Activated T-cell treated with anti-CD3 and anti-CD28 coated beads, Interleukin-2, amount 50 U/mL, for 48 hours (primary cell): ENCODE measurements at places on chromosomes 1 and 21.

- DNase-seq = no peak
Observed at GRCh38 chr1:242139986-242140385, 141.1 kb upstream of the MAP1LC3C start.

DNA sequence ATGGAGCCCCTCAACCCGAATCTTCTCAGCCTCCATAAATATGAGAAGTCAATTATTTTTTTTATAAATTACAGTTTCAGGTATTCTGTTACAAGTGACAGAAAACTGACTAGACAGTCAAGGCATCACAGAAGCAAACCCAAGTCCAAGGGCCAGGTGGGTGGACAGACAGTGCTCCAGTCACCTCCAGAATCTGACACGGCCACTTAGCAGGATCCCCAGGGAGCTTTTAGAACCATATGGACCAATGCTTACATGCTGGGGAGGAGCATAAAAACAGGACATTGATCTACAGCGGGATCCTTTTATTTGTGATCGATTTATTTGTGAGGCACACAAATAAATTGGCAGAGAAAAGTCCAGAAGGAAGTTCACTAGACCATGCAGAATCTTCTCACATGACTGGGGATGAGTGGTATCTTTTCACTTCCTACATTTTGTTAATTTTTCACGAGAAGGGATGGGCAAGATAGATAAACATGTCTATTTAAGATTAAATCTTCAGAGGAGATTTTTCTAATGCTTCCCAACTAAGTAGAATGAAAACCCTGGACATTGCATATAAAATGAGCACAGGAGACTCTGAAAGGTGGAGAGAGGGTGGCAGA is 15.0 kb downstream of the ZNF496 start:
- no peak for DNase-seq

GRCh38 chr1:17040135-17040534 is 13.7 kb downstream of the SDHB start:
- DNase-seq = no peak

- DNase-seq = no peak
Observed at GRCh38 chr1:179831225-179831624, 46.4 kb downstream of the TOR1AIP2 start.

GRCh38 chr1:40381268-40382107 is 8.0 kb downstream of the SMAP2 start:
- DNase-seq = no peak

DNA sequence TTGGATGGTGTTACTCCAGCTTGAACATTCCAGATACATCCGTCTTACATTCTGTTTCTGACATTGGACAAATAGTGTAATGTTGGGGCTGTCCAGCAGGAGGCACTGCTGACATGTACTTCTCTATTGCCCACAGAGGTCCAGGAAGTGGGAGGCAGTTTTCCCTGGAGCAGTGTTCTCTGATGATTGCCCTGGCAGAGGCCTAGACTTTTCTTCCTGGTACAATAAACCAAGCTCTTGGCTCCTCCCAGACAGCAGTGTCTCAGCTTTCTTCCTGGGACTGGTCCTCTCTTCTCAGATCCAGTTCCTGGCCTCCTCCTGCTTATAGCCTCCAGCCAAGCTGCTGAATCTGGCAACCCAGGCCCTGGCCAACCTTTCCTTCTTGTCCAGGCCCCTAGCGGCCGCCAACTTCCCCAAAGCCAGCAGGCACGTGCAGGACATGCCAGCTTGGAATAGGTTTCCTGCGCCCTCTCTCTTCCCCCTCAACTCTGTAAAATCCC is 14.9 kb upstream of the IFNLR1 start:
- peak; percentile 75 for DNase-seq

- no peak for DNase-seq
Observed at GRCh38 chr1:154460695-154461260, 41.2 kb upstream of the TDRD10 start.

- DNase-seq = no peak
Observed at GRCh38 chr1:155018617-155019348, 14.8 kb downstream of the DCST2 start.

GRCh38 chr1:46630719-46631118 is 14.1 kb upstream of the MOB3C start:
- DNase-seq = no peak

GRCh38 chr1:203754455-203754864 is 10.5 kb upstream of the LAX1 start:
- DNase-seq = peak; percentile 34

DNA sequence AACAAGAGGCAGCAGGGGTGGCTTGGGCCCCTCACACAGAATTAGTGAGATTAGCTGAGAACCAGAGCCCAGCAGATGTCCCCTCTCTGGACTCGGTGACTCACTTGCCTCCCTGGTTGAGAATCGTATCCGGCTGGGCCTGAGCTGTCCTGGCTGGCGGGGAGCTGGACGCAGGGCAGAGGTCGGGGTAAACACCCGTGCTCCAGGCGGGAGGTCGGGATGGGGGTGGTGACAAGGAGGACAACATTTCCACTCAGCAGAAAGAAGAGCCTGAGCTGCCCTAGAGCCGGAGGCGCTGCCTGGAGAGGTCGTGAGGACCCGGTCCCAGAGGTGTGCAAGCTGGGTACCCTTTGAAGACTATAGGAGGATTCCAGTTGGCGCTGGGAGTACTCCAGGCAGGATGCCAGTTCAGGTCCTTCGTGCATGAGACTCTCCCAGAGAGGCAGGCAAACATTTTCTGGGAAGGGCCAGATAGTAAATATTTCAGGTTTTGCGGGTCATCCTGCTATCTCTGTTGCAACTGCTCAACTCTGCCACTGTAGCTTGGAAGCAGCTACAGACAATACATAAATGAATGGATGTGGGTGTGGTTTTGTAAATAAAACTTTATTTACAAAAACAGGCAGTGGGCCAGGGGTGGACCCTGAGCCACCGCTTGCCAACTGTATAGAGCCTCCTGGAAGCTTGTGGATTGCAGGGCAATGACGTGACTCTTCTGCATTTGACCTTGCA is 116.8 kb upstream of the WNT4 start:
- no peak for DNase-seq

DNA sequence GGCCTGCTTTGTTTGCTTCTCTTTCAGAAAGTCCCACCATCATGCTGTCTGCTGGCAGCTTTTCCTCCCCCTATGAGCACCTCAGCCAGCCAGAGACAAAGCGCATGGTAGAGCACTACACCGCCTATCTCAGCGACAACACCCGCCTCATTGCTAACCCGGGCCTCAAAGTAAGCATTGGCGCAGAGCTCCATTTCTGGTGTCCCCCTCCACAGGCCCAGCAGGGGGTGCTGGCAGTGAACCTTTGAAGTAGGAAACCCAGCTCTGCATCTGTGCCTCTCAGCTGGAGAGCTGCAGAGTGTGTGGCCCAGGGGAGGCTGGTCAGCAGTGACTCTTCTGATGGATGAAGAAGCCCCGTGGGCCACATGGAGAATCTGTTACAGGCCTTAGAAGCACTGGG is 81.2 kb upstream of the RAVER2 start:
- peak; percentile 35 for DNase-seq

GRCh38 chr1:27011058-27011764 is 1.4 kb downstream of the TENT5B start:
- DNase-seq = no peak

DNA sequence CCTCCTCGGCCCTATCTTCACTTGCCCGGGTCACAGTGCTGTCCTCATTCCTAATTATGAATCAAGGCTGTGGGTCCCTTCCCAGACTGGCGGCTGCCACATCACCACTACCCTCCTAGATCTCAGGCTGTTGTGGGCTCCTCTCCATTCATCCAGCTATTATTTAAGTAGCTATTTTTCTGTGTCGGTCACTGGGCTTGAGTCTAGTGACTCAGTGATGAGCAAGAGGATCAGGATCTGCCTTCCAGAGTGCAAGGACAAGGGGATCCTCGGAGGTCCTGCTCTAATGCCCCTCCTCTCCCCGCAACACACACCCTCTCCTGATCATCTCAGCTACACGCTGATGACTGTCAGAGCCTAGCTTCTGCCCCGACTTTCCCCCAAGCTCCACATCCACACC is 34.1 kb downstream of the CDCP2 start:
- no peak for DNase-seq

DNA sequence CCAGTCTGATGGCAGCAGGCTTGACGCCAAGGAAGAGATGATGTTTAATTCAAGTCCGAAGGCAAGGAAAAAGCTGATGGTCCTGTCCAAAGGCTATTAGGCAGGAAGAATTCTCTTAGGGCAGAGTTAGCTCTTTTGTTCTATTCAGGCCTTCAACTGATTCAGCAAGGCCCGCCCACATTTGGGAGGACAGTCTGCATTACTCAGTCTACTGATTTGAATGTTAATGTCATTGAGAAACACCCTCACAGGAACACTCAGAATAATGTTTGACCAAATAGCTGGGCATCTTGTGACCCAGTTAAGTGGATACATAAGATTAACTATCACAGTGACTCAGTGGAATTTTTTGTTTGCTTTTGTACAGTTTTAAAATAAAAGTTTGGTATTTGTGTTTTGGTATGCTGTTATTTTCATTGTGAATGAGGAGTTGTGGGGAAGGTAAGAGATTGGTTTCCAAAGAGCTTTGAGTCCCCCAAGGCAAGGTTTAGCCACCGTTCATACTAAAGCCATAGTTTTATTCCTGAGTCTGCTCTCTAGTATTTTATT is 1.7 kb upstream of the ZNF691 start:
- no peak for DNase-seq

GRCh38 chr1:88063605-88064004 is 620.5 kb upstream of the PKN2 start:
- DNase-seq = no peak

DNA sequence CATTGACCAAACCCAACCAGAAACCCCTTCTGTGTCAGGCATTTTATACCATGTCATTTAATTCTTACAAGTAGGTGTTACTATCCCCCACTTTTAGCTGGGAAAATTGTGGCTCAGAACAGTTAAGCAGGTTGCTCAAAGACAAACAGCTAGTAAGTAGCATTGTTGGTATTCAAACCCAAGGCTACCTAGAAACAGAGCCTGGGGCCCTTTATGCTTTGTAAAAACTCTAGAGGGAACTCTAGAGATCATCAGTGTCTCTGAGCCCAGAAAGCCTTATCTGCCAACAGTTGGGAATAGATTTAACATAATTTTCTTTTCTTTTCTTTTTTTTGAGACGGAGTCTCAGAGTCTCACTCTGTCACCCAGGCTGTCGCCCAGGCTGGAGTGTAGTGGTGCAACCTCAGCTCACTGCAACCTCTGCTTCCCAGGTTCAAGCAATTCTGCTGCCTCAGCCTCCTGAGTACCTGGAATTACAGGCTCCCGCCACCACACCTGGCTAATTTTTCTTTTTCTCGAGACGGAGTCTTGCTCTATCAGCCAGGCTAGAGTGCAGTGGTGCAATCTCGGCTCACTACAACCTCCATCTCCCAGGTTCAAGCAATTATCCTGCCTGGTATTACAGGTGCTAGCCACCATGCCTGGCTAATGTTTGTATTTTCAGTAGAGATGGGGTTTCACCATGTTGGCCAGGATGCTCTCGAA is 48.5 kb upstream of the OSBPL9 start:
- DNase-seq = no peak

GRCh38 chr1:7002728-7003127 is 217.5 kb downstream of the CAMTA1 start:
- DNase-seq = no peak

DNA sequence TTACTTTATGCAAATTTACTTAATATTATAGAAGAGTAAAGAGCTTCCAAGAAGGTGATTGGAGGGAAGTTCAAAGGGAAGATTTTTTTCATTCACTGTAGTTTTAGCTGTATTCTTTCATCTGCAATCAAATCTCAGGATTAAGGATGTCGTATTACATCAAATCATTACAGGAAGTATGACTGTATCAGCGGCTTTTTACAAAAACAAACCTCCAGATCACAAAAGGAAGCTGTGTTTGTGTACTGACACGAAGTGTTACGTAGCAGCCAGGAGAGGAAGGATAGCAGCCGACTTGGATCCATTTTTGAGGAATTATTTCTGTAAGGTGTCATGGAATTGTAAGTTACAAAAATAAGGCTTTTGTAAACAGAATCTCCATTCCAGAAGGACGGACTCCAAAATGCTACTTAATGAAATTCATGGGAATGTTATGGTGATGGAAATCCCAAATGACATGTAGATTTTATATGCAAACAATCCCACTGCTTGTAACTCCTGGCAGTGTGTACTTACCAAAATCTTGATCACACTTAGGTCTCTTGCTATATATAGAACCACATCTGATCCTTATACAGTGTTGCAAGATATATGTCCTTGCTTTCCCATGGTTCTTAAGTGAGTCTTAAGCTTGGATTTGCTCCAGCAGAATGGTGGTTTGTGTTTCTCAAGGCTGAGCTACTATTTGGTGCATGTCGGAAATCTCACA is 49.8 kb downstream of the KCNJ15 start:
- DNase-seq = no peak

GRCh38 chr1:156676820-156677615 is at the start of gene NES:
Gene NES (minus strand): TSS chr1:156677407. CDS start chr1:156677264, 143 bp downstream.
- no peak for DNase-seq

- DNase-seq = no peak
Observed at GRCh38 chr1:30755746-30756145, 1.8 kb downstream of the LAPTM5 start.

DNA sequence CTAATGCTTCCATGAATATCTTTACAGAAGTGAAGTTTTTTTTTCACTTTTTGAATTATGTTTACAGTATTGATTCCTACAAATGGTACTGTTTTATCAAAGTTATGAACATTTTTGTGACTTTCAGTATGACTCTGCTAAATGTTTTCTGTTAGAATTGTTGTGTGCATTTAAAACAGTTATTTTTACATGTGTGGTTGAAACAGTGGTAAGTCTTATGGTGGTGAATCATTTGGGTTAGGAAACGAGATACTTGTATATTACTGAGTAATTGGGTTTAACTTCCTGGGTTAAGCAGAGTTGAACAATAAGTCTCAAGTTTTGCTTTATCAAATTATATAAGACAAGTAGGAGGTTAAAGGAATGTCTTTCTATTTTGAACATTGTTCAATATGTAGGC is 66.8 kb downstream of the VPS13D start:
- DNase-seq = no peak

DNA sequence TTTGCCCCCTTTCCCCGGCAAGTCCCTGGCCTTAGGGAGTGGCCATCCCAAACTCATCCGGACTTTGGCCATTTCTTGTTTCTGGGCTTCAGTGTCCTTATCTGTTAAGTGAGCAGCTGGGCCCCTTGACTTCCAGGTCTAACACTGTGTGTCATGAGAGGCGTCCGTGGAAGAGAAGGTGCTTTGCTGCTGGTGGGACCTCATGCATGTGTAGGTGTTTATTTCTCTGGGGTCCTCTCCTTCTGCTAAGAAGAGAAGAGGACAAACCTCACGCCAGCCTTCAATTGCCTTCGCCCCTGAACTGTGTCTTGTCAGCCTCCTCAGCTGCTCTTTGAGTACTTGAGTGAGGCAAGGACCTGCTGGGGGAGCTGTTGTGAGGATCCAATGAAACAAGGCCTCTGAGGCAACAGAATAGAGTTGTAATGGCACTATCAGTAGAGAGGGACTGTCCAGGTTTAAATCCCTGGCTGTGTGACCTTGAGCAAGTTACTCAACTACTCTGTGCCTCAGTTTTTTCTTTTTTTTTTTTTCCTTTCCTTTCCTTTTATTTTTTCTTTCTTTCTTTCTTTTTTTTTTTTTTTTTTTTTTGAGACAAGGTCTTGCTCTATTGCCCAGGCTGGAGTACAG is 72.5 kb downstream of the RUNX3 start:
- DNase-seq = no peak
